Right atrium auricular region (tissue), 2 donors: ENCODE measurements at places on chromosomes 12 and 14. TPM values are rescaled to one million over a fixed set of nuclear protein-coding genes. Genes with fewer than 3 reads are reported as not detected.

GRCh38 chr12:48789858-48790326, 1.0 kb upstream of the ADCY6 start:
- H3K27me3 ChIP-seq: no peaks in the 10 kb centered on the region
- no peak for DNase-seq
- H3K27ac ChIP-seq: peak overlapping the region; percentile 93
- H3K36me3 ChIP-seq: no peaks in the 10 kb centered on the region

DNA sequence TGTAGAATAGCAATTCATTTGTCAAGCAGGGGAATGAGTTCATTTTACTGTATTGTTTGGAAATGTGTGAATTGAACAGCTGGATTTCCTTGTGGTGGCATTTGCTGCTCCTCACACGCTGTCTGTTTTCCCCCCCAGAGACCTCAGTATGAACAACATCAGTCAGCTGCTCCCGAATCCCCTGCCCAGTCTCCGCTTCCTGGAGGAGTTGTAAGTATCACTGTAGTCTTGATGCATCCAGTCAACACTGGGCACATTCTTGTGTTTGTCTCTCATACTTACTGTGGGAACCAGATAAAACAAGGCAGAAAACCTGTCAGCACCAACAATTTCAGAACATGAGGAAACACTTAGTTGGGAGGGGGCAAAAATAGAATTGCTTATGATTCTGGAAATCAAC, 64.9 kb downstream of the LGR5 start:
- no peaks in the 10 kb centered on the region for H3K4me1 ChIP-seq
- H3K27ac ChIP-seq: no peak overlapping the region
- no peak overlapping the region for H3K4me3 ChIP-seq

- H3K27me3 ChIP-seq: no peaks in the 10 kb centered on the region
- no peaks in the 10 kb centered on the region for H3K36me3 ChIP-seq
- no peaks in the 10 kb centered on the region for H3K4me1 ChIP-seq
- H3K27ac ChIP-seq: no peak overlapping the region
- no peak overlapping the region for H3K4me3 ChIP-seq
These were observed 21.8 kb upstream of the KRR1 start for GRCh38 chr12:75533239-75533638.

GRCh38 chr12:820336-820735, 68.0 kb downstream of the WNK1 start:
- no peak overlapping the region for H3K27ac ChIP-seq
- no peak overlapping the region for H3K4me3 ChIP-seq
- H3K4me1 ChIP-seq: no peaks in the 10 kb centered on the region
- no peak for DNase-seq

- H3K27ac ChIP-seq: no peak overlapping the region
- H3K36me3 ChIP-seq: no peaks in the 10 kb centered on the region
- no peaks in the 10 kb centered on the region for H3K4me1 ChIP-seq
These were observed 67.0 kb upstream of the RD3L start for GRCh38 chr14:104009297-104009696.

- H3K4me1 ChIP-seq: no peaks in the 10 kb centered on the region
- H3K27ac ChIP-seq: no peak overlapping the region
- no peak for DNase-seq
- no peak overlapping the region for H3K4me3 ChIP-seq
These were observed 194.0 kb downstream of the SSPN start for GRCh38 chr12:26389343-26389742.

- H3K4me1 ChIP-seq: no peaks in the 10 kb centered on the region
- H3K27ac ChIP-seq: no peak overlapping the region
- no peak overlapping the region for H3K4me3 ChIP-seq
- H3K27me3 ChIP-seq: no peaks in the 10 kb centered on the region
- no peak for DNase-seq
These were observed 31.5 kb downstream of the TIMELESS start for GRCh38 chr12:56417739-56418138.

DNA sequence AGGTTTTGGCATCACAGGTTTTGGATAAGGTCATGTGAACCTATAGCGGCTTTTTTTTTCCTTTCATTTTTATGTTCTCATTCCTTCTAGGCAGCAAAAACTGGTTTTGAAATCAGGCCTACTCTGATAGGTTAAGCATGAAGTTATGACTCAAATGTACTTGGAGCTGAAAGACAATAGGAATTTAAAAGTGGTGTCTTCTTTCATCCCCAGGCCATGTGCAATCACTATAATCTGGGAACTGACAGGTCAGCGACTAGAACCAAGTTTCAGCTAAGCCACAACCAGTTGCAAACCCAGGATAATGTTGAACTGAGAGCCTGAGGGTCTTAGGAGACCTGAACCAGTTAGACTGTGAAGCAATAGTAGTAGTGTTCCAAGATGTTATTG, 74.3 kb downstream of the ANO6 start:
- H3K4me1 ChIP-seq: no peaks in the 10 kb centered on the region
- no peak overlapping the region for H3K27ac ChIP-seq
- H3K4me3 ChIP-seq: no peak overlapping the region
- DNase-seq: no peak

DNA sequence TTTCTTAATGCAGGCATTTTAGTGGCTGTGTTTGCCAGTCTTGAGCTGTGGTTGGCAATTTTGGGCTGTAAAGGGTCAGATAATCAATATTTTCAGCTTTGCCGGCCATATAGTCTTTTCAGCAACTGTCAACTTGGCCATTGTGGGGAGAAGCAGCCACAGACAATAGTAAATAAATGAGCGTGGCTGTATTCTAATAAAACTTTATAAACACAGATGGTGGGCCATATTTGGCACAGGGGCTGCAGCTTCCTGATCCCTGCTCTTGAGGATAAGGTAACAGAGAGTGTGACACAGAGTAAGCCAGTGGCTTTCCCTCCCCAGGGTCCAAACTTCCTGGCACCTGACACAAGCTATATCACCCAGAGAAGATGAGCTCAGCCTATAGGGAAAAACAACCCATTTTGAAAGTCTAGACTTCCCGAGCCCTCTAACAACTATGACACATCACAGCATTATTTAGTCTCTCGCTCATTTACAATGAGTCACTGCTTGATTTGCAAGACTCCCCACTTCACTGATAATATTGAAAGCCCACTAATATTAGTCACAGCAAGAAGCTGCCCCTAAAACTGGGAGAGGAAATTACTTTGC, 163.1 kb upstream of the TMPO start:
- no peak overlapping the region for H3K4me3 ChIP-seq
- H3K36me3 ChIP-seq: no peaks in the 10 kb centered on the region
- H3K27me3 ChIP-seq: no peaks in the 10 kb centered on the region

GRCh38 chr12:29039013-29039412, 110.1 kb upstream of the FAR2 start:
- H3K36me3 ChIP-seq: no peaks in the 10 kb centered on the region
- H3K27ac ChIP-seq: no peak overlapping the region
- H3K4me3 ChIP-seq: no peak overlapping the region
- no peak for DNase-seq
- no peaks in the 10 kb centered on the region for H3K27me3 ChIP-seq
- no peaks in the 10 kb centered on the region for H3K4me1 ChIP-seq

DNA sequence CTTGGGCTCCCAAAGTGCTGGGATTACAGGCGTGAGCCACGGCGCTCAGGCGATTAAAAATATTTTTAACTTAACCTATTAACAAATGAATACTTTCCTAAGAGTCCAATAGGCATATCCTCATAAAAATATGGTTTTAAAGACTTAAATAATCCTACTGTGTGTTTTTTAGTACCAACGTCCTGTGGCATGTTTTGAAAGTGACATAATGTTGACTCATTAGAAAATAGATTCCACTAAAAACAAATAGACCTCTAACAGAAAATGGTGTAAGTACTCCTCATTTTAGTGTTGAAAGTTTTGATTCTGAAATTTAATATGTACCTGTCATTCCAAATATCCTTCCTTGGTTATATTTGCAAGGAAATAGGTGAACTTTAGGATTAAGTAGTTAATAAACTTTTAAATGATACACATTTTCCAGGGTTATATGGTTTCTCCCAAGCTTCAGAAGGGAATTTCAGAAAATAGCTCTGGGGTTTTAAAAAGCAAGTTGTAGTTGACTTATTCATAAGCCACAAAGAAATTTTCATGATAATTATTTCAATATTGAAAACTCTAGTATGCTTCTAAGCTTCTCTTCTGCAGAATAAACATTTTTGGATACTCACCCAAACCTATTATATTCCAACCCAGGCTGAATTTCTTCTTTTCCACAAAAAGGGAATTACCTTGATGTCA, 12.1 kb upstream of the LUM start:
- no peaks in the 10 kb centered on the region for H3K36me3 ChIP-seq
- DNase-seq: no peak
- no peak overlapping the region for H3K27ac ChIP-seq
- H3K4me1 ChIP-seq: no peaks in the 10 kb centered on the region

DNA sequence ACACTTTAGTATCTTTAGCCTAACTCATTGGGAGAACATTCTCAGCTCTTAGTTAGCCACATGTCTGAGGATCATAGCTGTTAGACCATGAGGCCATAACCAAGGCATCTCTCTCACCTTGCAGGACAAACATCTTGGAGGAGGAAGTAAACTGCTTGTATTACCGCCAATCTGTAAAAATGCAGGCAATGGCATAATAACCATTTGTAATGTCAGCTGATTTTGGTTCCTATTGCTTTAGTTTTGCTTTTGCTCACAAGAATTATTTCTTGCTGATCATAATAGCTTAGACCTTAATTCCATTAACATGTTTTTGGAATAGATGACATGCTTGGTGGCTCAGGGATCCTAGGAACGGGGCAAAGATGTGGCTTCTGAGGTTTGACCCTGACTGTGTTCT, 16.4 kb upstream of the GSG1 start:
- H3K36me3 ChIP-seq: no peaks in the 10 kb centered on the region
- no peaks in the 10 kb centered on the region for H3K27me3 ChIP-seq
- no peak for DNase-seq

- H3K27me3 ChIP-seq: no peaks in the 10 kb centered on the region
- peaks cover 8% of the 10 kb centered on the region for H3K36me3 ChIP-seq
- no peaks in the 10 kb centered on the region for H3K4me1 ChIP-seq
- no peak overlapping the region for H3K27ac ChIP-seq
- no peak overlapping the region for H3K4me3 ChIP-seq
- no peak for DNase-seq
These were observed 92.2 kb downstream of the APAF1 start for GRCh38 chr12:98737322-98737712.

GRCh38 chr14:20610002-20610765, 19.0 kb upstream of the RNASE12 start:
- peak; percentile 81 for DNase-seq
- H3K36me3 ChIP-seq: no peaks in the 10 kb centered on the region
- H3K27me3 ChIP-seq: no peaks in the 10 kb centered on the region
- H3K27ac ChIP-seq: peak overlapping the region; percentile 82

DNA sequence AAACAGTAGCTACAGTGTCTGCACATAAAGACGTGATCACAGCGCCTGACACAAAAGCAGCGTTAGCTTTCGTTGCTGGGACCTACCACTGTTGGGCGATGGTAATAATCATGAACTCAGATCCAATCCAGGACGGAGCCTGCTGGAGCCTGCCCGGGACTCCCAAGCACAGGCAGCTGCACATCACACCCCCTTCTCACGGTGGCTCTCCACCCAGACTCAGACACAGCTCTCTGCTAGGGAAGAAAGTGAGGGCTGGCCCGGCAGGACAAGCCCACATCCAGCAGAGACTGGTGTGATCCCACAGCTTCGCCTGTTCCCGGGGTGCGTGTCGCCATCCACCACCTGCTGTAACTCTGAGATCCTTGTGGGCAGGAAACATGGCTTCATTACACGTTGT, 49.9 kb upstream of the FOXN3 start:
- H3K27me3 ChIP-seq: no peaks in the 10 kb centered on the region
- no peak overlapping the region for H3K4me3 ChIP-seq
- no peak for DNase-seq
- peak overlapping the region; percentile 3 for H3K27ac ChIP-seq
- H3K4me1 ChIP-seq: no peaks in the 10 kb centered on the region

GRCh38 chr14:24115422-24116127, 826 bp upstream of the NRL start:
- no peak for DNase-seq
- peak overlapping the region; percentile 95 for H3K27ac ChIP-seq
- no peaks in the 10 kb centered on the region for H3K4me1 ChIP-seq
- peak overlapping the region; percentile 69 for H3K4me3 ChIP-seq
- H3K27me3 ChIP-seq: no peaks in the 10 kb centered on the region
- peaks cover 36% of the 10 kb centered on the region for H3K36me3 ChIP-seq

DNA sequence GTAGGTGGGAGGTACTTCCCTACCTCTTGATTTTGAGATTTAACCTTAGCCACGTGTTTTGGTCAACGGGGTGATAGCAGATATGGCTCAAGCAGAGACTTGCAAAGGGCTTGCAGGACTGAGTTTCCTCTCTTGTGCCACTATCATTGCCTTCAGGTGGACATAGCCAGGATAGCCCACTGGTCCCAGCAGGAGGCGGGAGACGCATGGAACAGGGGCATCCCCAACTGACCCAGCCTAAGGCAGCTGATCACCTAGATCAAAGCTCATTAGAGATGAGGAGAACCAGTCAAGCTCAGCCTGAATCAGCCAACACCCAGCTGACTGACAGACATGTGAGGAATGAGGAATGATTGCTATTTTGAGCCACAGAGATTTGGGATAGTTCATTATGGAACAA, 49.6 kb downstream of the CALM1 start:
- no peak for DNase-seq
- H3K36me3 ChIP-seq: no peaks in the 10 kb centered on the region
- no peak overlapping the region for H3K27ac ChIP-seq
- no peak overlapping the region for H3K4me3 ChIP-seq
- no peaks in the 10 kb centered on the region for H3K27me3 ChIP-seq

GRCh38 chr14:21092273-21093011, 6.0 kb downstream of the ZNF219 start:
- H3K27ac ChIP-seq: no peak overlapping the region
- no peak overlapping the region for H3K4me3 ChIP-seq
- peak; percentile 80 for DNase-seq
- no peaks in the 10 kb centered on the region for H3K4me1 ChIP-seq
- H3K36me3 ChIP-seq: peaks cover 39% of the 10 kb centered on the region

DNA sequence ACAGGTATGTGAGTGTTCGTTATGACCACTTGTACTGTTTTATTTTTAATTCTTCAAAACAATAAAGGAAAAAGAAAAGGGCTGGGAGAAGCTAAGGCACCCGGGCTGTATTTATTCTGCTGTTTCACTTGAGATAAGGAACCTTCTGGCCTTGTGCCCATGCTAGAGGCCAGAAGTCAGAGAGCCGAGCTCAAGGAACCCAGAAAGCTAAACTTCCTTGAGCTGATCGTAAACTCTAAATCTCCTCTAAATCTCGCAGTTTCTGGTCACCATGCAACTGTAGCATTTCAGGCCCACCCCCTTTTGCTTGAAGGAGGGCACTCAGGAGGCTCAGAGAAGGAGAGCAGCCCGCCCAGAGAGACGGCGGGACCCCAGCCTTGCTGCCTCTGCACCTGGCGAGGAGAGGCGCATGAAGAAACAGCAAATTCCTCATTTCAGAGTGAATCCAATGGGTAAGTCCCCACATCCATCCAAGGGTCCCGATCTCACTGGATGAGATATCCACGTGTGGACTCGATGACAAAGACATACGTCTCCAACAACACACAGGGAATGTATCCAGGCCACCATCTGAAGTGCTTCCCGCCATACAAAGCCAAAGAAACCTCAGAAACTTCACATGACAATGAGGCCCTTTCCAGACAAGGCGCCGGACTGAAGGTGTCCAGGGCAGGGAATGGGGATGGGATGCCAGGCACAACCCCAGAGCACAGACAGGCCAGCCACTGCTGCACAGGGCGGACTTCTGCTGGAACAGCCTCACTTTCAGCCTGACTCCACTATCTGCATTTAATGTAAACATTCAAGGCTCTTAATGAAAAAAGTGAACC, 14.6 kb downstream of the CCDC88C start:
- H3K27me3 ChIP-seq: no peaks in the 10 kb centered on the region
- peak overlapping the region; percentile 2 for H3K27ac ChIP-seq

The SERPINA3 gene
- 330 TPM for total RNA-seq

The ULK1 gene
- total RNA-seq: 16.2 TPM

The RNASE7 gene
- total RNA-seq: not detected

The LIN7A gene
- total RNA-seq: 23.3 TPM

The KCNC2 gene
- total RNA-seq: not detected

The C12orf76 gene
- total RNA-seq: 8.6 TPM
